Stimulated activated naive B cell treated with anti-CD40 and anti-IgM and Interleukin-4, amounts not matched to agents 10 μg/mL and 1 μg/mL and 100 μg/mL, for 72 hours (primary cell): ENCODE measurements at places on chromosomes 5 and 9.

GRCh38 chr5:80837679-80838078, 122.5 kb upstream of the RASGRF2 start:
- peak; percentile 2 for DNase-seq
- H3K27me3 ChIP-seq, result no peaks in the 10 kb centered on the region
- H3K4me3 ChIP-seq, result no peak overlapping the region
- peaks cover 10% of the 10 kb centered on the region for H3K36me3 ChIP-seq

DNA sequence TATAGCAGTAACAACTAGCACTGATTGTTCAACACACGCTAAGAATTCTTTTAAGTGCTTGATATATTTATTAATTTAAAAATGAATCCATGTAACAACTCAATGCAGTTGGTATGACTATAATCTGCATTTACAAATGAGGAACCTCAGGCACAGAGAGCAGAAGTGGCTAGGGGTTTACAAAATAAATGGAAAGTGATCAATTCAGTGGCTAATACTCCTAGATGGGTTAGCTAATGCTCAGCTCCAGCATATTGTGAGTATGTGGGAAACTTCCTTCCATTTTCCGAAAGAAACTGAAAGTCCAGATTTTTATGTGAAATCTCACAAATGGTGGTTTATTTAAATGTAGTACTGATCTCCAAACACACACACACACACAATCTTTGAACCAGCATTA, 128.0 kb downstream of the RFX3 start:
- H3K27ac ChIP-seq, result peak overlapping the region; percentile 95
- H3K27me3 ChIP-seq, result no peaks in the 10 kb centered on the region
- DNase-seq, result no peak

DNA sequence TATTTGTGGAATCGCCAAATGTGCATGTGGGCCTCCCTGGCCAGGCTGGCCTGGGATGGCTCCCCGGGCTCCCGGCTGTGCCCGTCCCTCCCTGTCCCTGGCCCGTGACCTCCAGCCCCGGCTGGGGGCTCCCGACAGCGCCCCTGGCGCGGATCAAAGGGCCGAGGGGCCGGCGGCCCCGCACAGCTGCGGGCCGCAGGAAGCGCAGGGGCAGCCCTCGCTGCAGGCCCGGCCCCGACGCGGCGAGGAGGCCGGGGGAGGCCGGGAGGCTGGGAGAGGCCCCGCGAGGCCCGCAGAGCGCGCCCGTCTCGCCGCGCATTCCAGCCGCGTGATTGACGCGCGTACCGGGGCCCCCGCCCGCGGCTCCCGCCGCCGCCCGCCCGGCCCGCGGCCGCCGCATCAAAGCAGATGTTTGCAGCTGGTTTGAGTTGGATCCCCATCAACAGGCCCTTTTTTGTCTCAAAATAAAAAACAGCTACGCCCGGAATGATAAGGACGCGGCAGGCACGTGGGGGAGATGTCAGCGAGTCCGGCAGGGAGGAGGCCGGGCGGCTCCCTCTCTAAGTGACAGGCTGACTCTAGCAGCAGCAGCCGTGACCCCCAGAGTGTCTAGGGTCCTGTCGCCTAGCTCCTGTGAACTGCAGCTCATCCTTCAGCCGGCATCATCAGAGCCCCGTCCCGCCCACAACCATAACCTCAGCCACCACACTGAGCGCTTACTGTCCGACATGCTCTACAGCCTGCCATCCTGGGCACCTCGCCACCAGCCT, 69.4 kb downstream of the LMX1B start:
- no peaks in the 10 kb centered on the region for H3K36me3 ChIP-seq
- DNase-seq, result no peak
- no peak overlapping the region for H3K4me3 ChIP-seq
- H3K27ac ChIP-seq, result no peak overlapping the region
- peaks cover 6% of the 10 kb centered on the region for H3K4me1 ChIP-seq

- H3K4me1 ChIP-seq, result peaks cover 75% of the 10 kb centered on the region
- peaks cover 26% of the 10 kb centered on the region for H3K36me3 ChIP-seq
- H3K27ac ChIP-seq, result peak overlapping the region; percentile 94
Measured at GRCh38 chr9:99593610-99594009, 228.1 kb upstream of the NR4A3 start.

GRCh38 chr9:87112656-87113055, 165.3 kb upstream of the GAS1 start:
- H3K36me3 ChIP-seq, result no peaks in the 10 kb centered on the region
- no peak overlapping the region for H3K4me3 ChIP-seq
- DNase-seq, result no peak
- no peaks in the 10 kb centered on the region for H3K4me1 ChIP-seq
- no peaks in the 10 kb centered on the region for H3K27me3 ChIP-seq

- no peaks in the 10 kb centered on the region for H3K4me1 ChIP-seq
- no peak for DNase-seq
- no peaks in the 10 kb centered on the region for H3K36me3 ChIP-seq
- H3K4me3 ChIP-seq, result no peak overlapping the region
Measured at GRCh38 chr5:142492781-142493281, 168.0 kb upstream of the SPRY4 start.
